Activated naive CD4-positive, alpha-beta T cell (primary cell): ENCODE measurements at places on chromosomes 6 and 20.

DNA sequence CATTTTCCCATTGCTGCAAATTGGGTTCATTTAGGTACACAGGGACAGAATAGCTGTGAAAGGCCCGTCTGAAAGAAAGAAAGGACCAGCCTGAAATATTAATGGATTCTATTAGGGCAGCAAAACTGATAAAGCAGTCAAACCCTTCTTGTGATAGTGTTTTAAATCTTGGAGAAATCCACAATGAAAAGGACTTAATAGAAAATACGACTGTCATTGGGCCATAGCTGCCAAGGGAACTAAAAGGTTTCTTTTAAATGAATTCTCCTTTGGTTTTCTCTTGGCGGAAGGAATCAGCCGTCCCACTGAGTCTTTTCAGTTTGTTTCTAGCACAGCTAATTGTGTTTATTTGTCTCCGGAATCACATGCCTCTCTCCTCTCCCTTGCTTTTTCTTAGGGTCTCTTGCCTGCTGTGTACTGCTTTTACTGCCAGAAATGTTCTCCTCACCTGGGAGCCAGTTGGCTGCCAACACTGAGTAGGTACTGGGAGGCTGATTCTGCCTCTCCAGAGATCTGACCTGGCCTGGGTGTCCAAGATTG, 11.3 kb downstream of the PAQR8 start:
- DNase-seq = no peak

DNA sequence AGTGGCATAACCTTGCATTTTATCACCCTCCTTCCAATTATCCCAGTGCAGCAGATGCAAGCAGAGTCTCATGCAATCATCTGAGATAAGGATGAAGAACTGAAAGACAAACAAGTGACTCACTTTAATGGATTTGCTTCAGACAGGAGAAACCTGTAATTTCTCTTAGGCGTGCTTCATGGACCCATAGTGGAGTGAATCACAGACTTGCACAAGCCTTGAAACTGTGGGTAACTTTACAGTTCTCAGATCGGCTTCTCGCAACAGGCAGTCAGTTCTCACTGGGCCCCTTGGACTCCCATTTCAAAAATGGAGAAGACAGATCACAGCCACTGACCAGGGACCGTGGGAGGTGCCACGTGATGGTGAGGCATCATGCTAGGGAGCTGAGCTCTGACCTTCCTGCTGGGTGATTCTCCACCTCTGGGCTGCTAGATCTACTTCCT, at the start of gene ADGRF4:
Gene ADGRF4, plus strand, starts transcription at position 239 of the 446 bp plus-strand sequence. CDS start 8,666 bp downstream, outside the sequence.
- no peak for DNase-seq

GRCh38 chr6:39617026-39617425, 108.2 kb downstream of the KIF6 start:
- DNase-seq = no peak

DNA sequence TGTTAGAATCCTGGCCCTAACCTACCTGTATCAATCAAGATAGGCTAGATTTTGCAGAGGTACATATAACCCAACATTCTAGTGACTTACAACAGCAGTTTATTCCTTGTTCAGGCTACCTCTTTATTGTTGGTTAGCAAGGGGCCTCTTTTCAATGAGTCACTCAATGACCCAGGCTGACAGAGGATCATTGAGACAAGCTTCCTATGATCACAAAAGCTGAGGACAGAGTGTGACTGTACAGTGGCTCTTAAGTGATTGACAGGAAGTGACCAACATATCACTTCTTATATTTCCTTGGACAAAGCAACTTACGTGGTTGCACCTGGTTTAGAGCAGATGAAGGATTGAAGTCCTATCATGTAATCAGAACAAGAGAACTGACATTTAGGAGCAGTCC, 740.9 kb downstream of the FRK start:
- DNase-seq = no peak

- DNase-seq = no peak
These were observed 79.5 kb downstream of the FYN start for GRCh38 chr6:111793711-111794111.

DNA sequence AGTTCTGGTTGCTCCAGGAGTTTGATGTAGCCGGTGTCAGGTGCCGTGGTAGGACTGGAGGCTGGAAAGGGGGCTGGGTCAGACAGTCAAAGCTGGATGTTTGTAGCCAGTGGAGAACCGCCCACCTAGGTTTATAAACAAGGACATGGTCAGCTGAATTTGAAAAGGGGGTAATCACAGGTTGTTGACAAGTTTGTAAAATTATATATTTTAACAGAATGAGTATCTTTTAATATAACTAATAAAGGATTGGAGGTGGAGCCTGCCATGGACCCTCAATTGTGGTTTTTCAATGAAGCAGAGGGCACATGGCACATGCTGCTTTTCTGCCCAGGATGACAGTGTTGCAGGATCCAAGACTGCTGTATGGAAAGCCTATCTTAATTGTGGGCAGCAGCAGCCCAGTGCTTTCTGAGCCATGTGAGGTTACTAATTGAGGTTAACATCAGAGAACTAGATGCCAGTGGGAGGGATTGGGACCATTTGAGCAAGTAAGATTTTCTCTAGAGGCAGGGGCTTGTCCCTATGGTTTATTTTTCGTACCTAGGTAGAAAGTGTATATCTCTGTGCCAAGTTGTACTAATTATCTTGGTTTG, 9.7 kb downstream of the HECA start:
- DNase-seq = no peak

- DNase-seq = no peak
These were observed 167.7 kb downstream of the EYA2 start for GRCh38 chr20:47062226-47062890.
